ENCODE measurements at places on chromosomes 6 and 20.

- DNase-seq: no peak
- no peaks in the 10 kb centered on the region for H3K27me3 ChIP-seq
- no peak overlapping the region for H3K4me3 ChIP-seq
Measured at GRCh38 chr6:167949121-167949684, 48.3 kb upstream of the KIF25 start.

DNA sequence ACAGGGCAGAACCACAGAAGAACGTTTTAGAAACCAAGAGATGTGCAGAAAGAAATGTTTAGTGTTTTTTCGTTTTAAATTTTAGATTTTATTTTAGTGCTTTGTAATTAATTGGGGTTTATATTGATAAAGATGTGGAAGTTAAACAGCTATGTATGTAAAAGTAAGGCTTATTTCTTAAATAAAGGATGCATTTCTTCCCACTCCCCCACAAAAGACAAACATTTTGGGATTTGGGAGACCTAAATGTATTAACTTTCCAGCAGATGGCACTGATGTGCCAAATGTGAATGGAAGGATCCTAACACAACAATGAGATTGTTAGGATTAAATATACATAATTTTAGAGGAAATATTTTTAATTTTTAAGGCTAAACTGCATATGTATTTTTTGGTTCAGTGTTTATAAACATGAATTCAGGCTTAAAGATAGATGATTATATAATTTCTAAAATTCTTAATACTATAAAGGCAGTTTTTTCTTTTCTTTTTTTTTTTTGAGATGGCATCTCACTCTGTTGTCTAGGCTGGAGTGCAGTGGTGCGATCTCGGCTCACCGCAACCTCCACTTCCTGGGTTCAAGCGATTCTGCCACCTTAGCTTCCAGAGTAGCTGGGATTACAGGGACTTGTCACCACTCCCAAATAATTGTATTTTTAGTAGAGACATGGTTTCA lies 12.0 kb downstream of the PFDN4 start:
- no peak overlapping the region for H3K27ac ChIP-seq
- H3K4me1 ChIP-seq: no peaks in the 10 kb centered on the region
- no peaks in the 10 kb centered on the region for H3K36me3 ChIP-seq
- DNase-seq: no peak

GRCh38 chr20:50196248-50196647 lies 5.6 kb downstream of the CEBPB start:
- no peaks in the 10 kb centered on the region for H3K27me3 ChIP-seq
- no peaks in the 10 kb centered on the region for H3K4me1 ChIP-seq
- DNase-seq: no peak
- H3K36me3 ChIP-seq: no peaks in the 10 kb centered on the region
- H3K27ac ChIP-seq: no peak overlapping the region

DNA sequence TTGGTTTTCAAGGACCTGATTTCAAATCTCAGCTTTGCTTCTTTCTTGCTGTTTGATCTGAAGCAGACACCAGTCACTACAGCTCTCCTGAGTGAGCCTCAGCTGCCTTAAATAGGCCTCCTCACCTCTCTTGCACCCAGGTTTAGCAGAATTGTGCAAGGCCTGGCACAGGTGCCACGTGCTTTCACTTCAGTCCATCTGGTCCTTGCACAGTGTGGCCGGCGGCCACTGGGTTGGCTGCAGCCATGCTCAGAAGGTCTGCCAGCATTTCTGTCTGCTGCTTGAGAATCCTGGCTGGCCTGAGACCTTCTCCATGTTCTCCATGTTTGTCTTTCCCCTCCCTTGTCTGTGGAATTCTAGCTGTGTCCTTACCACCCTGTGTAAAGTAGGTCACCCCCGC lies 14.5 kb upstream of the DAAM2 start:
- H3K27ac ChIP-seq: no peak overlapping the region
- H3K27me3 ChIP-seq: no peaks in the 10 kb centered on the region
- no peak for DNase-seq
- no peaks in the 10 kb centered on the region for H3K36me3 ChIP-seq
- no peaks in the 10 kb centered on the region for H3K4me1 ChIP-seq

DNA sequence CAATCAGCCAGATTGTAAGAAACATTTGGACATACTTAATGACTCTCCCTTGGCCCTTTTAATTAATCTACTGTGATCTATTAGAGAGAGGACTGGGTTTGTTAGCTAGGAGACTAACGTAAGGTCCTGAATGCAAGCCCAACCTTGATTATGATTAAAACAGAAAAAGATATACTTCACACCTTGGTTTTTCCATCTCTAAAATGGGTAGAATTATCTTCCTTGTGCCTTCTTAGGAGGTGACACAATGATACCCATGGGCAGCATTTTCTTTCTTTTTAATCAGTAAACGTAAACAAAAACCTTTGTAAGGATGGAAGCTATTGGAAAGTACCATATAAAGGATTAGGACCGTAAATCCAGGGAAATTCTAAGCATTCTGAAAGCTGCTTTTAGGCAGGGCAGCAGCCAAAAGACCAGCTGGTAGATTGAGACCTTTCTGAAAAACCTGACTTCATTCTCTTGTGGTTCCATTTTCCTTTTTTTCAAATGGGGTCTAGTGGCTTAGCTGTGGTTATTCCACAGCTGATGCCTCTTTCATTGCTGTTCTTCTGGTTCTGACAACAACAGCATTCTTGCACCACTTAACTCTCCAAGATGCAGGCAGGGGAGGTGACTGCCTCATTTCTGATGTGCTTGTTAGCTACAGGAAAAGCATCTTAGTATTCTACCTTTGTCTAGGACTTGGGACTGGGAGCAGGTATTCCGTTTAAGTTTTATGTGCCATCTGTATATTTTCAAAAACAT lies 27.4 kb downstream of the RREB1 start:
- H3K4me1 ChIP-seq: peaks cover 20% of the 10 kb centered on the region
- H3K4me3 ChIP-seq: no peak overlapping the region
- no peak for DNase-seq
- H3K36me3 ChIP-seq: no peaks in the 10 kb centered on the region
- peak overlapping the region; percentile 7 for H3K27ac ChIP-seq
- H3K27me3 ChIP-seq: no peaks in the 10 kb centered on the region
